ENCODE measurements at places on chromosomes 16 and 17.

- no peak for DNase-seq
Observed at GRCh38 chr16:17843905-17844304, 373.1 kb upstream of the XYLT1 start.

- no peak for DNase-seq
Observed at GRCh38 chr17:50353600-50354195, 7.8 kb downstream of the XYLT2 start.

- DNase-seq: no peak
Observed at GRCh38 chr17:8606401-8606800, 24.1 kb downstream of the MYH10 start.

DNA sequence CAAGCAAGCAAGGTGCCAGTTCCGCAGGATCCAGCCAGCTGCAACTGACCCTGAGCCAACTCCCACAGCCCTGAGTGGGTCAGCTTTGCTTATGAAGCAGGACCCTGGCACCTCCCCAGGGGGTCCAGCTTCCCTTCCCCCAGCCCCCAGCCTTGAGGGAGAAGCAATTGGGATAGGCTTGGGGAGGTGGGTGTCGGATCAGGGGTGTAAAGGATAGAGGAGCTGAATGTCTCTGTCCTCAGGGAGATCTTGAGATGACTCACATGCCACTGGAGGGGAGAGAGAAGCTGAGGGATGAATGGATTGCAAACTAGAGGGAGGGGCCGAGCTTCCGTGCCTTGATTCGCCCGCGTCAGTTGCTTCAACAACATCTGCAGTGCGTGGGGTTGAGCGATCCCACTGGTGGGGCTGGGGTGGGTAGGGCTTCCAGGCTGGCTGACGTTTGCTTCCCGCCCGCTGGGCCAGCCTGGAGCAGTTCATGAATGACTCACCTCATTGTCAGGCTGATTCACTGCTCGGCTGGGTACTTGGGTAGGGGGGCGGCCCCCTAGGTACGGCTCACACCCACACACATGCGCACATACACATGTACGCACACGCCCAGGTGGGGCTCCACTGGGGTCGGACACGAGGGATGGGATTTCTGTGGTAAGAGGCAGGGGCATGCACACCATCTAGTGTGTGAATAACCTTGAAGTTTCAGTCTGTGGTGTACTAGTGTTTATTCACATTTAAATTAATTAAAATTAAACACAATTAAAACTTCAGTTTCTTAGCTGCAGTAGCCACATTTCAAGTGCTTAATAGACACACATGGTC, 3.6 kb upstream of the HROB start:
- DNase-seq: peak; percentile 85

DNA sequence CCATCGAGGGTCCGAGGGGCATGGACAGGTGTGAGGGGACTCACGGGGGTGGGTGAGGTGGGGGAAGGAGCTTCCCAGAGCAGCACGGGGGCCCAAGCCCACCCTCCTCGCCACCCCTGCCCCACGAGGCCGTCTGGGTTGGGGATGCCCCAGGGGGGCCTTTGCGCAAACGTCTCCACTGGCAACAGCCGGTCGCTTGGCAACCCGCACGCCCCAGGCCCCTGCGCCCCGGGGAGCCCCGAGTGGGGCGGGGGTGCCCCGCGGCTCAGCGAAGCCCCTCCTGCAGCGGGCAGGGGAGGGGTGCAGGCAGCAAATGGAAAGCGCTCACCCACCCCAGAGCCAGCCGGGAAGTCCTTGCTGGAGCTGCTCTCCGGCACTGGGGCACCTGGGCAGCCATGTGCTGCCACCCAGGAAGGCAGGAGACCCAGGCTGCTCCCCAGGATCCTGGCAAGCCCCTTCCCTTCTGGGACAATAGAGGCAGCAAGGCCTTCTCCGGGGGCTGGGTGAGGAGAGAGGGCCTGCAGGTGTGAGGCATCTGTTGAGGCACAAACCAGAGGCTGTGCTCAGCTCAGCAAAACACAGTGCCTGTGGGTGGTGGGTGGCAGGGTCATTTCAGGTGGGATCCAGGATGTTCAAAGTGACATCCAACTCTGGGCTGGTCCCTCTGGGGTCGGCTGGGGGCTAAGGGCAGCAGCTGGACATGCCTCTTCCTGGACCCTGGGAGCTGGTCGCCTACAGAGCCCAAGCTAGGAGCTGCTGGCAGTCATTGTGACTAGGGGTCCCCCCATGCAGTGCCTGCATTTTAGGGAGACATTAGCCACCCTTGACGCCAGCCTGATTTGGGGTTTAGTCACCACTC, 80.9 kb upstream of the CBX4 start:
- DNase-seq: no peak

- no peak for DNase-seq
Observed at GRCh38 chr16:55297062-55297909, 26.7 kb upstream of the IRX6 start.

- no peak for DNase-seq
Observed at GRCh38 chr17:16214190-16215001, 938 bp downstream of the NCOR1 start.

- DNase-seq: peak; percentile 44
Observed at GRCh38 chr17:76179496-76180467, 38.7 kb upstream of the FOXJ1 start.

- no peak for DNase-seq
Observed at GRCh38 chr16:20241321-20241720, 86.0 kb downstream of the GP2 start.

DNA sequence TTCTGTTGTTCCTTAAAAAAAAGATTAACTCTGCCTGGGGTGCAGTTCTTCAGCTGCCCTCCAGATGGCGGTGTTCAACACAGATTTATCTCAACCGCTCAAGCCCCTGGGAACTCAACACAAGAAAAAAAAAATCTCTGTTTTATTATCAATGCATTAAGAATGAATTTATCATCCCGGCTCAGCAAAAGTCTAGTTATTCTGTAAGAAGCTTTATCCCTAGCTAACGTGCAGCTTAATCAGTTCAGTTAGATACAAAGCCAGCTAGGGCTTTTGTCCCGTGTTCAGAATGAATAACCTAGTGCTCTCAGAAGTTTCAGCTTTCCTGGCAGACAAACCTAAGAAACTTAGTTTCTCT, 475.9 kb upstream of the CCL2 start:
- DNase-seq: peak; percentile 44

- DNase-seq: no peak
Observed at GRCh38 chr17:12664894-12665262, 812 bp upstream of the MYOCD start.

DNA sequence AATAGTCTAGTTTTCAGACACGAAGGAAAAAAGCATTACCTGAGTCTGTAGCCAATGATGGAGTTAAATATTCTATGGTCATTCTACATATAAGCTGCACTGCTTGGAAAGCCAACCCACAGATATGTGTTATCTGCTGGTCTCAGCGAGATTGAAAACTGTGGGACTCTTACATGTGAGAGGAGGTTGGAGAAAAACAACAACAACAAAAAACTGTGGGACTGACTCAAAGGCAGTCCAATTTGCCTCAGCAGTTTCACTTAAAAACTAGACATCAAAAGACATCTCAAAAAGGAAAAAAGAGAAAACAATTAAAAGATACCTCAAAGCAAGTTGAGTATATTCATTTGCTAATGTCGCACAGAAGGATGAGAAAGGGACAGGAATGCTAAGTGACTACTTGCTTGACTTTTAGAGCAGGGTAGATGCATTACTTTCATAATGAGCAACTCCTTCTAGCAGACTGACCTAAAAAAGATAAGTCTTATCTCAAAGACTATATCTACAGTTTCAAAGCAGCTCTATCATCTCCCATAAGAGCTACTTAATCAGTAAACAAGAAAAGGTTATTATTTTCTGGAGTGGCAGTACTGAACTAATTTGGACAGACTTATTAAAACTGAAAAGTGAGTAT, 35.5 kb upstream of the ITGA2B start:
- DNase-seq: no peak

GRCh38 chr17:1542316-1542715, 20.3 kb downstream of the PITPNA start:
- no peak for DNase-seq

DNA sequence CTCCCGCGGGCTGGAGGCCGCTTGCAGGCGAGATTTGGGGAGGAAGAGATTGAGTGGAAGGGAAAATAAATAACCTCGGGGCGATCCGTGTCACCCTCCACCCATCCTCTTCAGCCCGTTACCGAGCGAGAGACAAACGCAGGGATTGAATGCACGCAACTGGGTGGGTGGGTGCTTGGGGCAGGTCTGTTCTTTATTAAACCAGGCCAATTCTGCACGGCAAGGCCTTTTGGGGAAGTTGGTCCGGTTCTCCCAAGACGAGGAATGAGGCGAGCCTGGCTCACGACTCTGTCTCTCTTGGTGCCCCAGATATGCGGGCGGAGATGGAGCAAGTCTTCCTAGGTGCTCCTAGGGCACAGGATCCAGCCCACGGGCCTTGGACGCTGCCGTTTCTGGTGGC, 396 bp upstream of the HOXB7 start:
- no peak for DNase-seq

- no peak for DNase-seq
Observed at GRCh38 chr16:54519161-54519695, 232.6 kb upstream of the IRX3 start.

DNA sequence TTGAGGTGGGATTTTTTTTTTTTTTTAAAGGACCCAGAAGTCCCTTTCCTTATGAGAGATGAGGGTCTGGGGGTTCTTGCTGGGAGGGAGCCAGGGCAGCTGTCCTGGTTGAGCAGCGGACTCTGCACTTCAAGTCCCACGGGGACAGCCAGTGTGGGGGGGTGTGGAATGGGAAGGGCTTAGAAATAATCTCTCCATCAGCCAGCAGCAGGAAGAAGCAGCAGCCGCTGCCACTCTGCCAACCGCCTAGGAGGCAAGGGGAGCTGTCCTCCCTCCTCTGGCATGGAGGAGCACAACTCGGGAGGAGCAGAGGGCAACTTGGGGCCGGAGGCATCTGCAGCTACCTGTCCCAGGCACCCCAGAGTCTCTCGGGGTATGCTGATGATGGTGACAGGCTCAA, at the start of gene KCNG4:
Gene KCNG4 (minus strand): TSS at position 104 of the 400 bp plus-strand sequence. CDS start 2,527 bp downstream, outside the sequence.
- no peak for DNase-seq

DNA sequence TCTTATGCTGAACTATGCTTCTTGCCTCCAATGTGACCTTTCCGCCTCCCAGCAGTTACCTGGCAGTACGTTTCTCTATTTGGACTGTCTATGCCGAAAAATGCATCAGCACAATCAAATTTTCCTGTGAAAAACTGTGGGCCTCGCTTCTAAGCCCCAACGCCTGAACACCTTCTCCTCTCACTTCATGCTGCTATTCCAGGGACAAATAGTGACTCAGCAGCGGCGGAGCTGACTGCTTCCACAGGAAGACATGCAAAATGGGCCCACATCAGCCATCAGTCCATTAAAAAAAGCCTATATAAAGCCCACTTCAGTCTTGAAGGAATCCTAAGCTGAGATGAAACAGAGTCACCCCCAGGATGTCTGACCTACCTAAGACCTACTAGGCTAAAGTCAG, 10.5 kb upstream of the PIP4K2B start:
- DNase-seq: no peak

DNA sequence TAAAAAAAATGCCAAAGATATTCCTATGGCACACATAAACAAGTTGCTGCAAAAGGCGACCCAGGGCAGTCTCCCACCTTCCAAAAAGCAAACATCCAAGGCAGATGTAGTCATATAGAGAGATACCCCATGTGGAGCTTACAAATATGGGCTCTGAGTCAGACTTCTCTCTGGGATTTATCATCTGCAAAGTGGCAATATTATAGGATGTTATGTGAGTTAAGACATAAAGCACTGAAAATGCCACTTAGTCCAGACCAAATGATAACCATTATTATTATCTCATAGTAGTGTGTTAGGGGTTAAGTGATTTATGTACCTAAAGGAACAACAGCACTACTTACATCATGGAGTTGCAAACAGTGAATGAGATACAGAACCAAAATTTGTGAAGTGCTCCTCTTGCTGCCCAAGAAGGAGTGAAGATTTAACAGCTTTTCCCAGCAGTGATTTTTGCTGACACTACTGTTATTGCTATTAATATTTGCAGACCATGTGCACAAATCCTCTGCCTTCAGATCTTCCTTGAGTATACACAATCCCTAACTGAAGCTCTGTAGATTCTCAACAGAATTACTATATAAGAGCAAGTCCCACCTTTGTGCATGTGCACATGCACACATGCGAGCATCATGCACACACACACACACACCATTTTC, 560.0 kb upstream of the SALL1 start:
- DNase-seq: no peak

GRCh38 chr16:88348377-88349152, 34.2 kb upstream of the ZNF469 start:
- DNase-seq: no peak

- peak; percentile 49 for DNase-seq
Observed at GRCh38 chr16:642189-643049, 791 bp downstream of the MCRIP2 start.

DNA sequence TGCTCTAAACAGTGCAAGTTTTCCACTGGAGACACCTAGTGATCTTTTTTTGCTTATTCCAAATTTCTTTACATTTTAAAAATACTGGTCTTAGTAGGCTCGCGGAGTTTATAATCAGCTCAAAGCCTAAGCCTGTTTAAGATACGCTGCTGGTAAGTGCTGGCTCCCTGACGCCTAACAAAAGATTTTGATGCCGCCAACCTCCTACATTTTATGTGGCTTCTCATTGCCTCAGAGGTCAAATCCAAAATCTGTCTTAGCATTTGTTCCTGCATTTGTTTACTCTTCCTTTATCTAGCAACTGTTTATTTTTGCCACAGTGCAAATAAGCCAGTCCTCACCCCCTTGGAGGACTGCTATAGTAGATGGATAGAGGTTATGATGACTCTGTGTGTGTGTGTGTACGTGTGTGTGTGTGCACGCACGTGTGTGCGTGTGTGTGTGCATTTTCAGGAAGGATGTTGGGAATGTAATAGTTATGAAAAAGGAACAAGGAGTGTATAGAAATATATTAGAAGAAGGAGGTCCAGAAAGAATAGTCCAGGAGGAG, 24.8 kb downstream of the HS3ST3B1 start:
- DNase-seq: no peak

DNA sequence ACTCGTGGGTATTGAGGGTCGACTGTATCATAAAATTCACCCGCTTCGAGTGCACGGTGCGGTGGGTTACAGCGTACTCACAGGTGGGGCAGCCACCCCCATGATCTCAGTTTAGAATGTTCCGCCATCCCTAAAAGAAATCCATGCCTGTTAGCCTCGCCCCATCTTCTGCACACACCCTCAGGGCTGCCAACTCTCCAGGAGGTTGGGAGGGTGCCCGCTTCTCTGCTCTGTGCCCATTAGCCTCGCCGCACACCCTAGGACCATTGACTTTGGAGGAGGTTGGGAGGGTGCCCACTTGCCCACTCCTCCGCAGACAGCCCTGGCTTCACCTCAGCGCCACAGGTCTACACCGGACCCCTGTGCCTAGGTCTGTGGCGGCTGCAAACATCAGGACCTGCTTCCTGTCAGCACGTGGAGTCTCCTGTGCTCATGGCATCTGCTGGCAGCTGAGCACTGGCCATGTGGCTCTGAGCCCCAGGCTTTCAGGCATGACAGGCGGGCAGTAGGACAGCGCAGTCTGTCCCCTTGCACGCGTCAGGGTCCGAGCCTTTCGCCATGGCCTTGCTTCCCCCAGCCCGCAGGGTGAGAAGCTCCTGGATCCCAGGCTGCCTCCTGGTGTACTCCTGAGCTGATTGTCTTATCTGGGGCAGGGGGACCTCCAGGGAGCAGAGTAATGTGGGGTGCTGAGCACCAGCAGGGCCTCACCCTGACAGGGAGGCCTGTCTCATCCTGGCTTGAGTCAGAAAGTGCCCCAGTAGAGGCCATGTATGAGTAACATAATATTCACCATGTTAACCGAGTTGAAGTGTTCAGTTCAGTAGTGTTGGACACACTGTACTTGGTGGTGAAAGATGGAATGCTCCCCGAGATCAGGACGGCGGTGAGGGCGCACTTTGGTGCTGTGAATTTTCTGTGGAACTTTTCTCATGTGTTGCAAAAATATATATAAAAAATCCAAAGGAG, 21.9 kb downstream of the NME3 start:
- no peak for DNase-seq

All from activated CD4-positive, alpha-beta T cell treated with anti-CD3 and anti-CD28 coated beads for 48 hours (primary cell).